ENCODE measurements at places on chromosomes 1 and 21.

GRCh38 chr1:13756557-13757315, 56.7 kb downstream of the PRDM2 start:
- DNase-seq = no peak

DNA sequence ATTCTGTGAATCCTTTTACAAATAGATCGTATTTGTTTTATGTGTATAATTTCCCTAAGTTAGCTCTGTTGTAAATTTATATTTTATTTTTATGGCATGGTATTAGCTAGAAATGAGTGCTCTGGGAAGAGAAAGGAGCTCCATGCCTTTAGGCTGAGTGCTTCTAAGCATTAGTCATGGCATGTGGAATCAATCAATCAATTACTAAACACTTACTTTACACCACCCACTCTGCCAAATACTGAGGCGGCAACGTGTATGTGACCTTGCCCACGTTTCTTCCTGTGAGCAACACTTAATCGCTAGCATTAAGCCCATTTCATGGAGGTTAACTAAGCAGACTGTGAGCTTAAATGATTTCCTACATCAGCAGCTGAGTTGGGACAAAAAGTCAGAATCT, 7.2 kb upstream of the BECN2 start:
- DNase-seq = no peak

GRCh38 chr1:1099506-1100183, 16.2 kb downstream of the C1orf159 start:
- no peak for DNase-seq

DNA sequence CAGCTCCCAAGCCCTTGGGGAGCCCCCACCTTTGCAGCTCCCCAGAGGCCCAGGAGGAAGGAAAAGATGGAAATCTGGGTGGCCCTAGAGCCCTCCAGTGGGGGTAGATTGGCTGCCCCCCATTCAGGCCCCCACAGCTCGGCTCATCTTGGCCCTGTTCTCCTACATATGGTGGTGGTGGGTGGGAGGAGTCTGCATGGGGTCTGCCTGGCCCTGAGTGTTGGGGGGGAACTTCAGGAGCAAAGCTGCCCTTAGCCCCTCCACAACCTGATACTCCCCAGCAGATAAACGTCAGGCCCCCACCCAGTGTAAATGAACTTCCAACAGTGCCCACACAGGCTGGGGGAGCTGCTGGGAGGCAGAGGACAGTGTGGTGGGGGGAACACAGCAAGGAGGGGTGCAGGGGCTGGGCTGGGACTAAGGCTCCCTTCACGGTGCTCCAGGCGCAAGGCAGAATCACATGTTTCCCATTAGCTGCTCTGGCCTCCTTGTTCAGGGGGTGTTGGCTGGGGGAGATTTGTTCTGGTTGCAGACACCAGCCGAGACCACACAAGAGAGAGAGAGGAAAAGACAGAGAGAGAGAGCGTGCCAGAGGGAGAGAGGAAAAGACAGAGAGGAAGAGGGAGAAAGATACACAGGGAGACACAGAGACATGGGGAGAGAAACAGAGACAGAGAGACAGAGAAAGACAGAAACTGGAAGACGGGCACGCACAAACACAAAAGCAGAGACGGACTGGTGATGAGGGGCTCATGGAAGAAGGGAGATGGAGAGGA, 42.6 kb downstream of the AHDC1 start:
- no peak for DNase-seq

- no peak for DNase-seq
Observed at GRCh38 chr1:25815208-25816111, 4.3 kb upstream of the MTFR1L start.

DNA sequence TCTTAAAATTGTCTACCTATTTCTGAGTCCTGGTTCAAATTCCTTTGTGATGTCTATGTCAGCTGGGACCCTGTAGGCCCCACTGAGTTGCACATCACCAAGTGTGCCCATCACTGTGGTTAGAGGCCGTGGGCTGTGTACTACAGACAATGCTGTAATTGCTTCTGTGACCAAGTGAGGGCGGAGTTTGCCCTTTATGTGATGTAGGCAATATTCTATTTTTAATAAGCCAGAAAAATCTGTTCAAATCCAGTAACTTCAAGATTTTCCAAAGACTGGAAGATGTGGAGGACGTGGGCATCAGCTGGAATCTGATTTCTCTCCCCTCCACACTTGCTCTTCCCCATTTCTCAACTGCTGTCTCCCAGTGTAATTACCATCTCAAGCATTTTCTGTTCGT, 215.4 kb downstream of the PBX1 start:
- peak; percentile 16 for DNase-seq

GRCh38 chr21:46027851-46028493, 46.4 kb downstream of the COL6A1 start:
- DNase-seq = no peak

- DNase-seq = no peak
Observed at GRCh38 chr1:53073868-53074311, 11.9 kb downstream of the PODN start.

GRCh38 chr1:59013276-59013927, 229.6 kb upstream of the JUN start:
- no peak for DNase-seq

DNA sequence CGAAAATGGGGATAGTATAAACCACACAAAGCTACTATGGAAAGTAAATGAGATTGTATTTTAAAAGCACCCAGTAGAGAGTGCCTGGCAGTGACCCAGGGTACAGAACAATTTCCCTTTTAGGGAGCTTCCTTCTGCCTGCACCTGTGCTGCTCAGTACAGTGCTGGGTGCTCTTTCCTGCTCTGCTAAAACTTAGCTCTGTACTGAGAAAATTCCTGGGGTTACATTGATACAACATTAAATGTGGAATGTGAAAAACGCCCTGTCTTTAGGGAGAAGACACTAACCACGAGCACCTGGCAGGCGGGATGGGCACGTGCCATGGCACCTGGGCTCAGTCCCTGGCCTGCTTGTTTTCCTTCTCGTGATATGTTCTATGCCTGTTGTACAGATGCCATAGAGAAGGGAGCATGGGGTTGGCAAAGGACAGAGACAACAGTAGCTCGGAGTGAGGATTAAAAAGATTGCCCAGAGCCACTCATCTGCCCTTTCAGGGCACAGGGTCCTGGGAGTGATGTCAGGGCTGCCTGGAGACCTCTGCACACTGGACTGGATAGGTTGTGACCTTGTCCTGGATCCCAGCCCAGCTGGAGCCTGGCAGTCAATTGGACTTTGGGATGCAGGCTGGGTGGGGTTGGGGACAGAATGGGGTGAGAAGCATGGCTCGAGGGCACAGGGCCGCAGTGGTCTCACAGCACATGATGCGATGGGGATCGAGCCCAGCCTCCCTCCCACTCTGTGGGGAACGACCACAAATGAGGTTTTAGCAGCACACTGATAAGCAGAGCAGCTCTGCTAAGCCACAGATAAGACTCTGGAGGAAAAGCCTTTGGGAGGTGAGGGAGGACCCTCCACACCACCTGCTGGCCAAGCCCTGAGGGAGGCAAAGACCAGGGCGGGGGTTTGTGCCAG, 4.2 kb downstream of the SPATA46 start:
- no peak for DNase-seq

DNA sequence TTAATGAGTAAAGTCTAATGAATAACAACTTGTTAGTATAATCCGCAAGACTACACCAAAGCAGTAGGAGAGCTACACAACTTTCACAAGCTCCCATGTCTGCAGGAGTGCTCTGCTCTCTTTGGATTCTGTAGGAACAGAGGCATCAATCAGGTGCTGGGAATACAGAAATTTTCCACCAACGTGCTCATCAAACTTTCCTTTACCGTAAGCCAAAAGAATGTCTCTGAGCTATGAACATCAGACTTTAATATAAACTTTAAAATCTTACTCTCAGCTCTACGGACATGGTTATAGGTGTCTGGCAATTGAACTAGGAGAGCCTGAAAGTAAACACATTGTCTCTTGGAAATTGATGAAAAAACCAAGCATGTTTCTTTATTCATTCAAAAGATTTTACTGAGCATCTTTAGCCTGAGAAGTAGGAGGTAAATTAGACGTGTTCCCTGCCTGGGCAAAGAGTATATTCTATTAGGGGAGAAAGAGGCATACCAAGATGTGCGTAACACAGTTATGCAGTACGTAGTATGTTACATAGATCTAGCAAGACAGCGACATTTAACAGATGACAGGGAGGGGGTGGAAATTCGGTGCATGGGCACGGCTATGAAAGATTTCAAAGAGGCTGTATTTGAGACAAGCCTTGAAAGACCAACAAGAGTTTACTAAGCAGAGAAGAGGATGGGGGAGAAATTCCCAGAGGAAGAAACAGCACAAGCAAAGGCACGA, 85.2 kb downstream of the TM2D1 start:
- no peak for DNase-seq

DNA sequence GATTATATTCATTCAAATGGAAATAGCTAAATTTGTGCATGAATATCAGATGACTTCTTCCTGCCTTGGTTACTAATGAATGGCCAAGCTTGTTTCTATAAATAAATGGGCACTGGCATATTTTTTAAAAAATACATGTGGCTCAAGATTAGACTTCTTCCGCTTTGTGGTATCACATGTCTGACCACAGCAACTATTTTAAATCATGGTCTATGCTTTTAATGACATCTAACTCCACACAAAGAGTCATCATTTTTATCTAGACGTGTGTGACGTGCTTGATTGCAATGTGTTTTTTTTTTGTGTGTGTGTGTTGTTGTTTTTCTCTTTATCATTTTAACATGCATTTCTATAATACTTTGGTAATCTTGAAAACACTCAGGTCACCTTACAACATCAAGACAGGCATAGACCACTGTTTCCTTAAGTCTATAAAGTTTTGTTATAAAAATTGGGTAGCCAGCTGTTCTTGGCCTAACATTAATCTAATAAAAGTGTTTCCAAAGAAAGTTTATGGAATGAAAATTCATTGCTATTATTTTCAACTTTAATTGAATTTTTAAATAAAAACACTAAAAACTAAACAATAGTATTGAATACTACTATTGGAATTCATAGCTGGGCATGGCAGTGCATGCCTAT, 29.5 kb downstream of the RGS1 start:
- peak; percentile 73 for DNase-seq

DNA sequence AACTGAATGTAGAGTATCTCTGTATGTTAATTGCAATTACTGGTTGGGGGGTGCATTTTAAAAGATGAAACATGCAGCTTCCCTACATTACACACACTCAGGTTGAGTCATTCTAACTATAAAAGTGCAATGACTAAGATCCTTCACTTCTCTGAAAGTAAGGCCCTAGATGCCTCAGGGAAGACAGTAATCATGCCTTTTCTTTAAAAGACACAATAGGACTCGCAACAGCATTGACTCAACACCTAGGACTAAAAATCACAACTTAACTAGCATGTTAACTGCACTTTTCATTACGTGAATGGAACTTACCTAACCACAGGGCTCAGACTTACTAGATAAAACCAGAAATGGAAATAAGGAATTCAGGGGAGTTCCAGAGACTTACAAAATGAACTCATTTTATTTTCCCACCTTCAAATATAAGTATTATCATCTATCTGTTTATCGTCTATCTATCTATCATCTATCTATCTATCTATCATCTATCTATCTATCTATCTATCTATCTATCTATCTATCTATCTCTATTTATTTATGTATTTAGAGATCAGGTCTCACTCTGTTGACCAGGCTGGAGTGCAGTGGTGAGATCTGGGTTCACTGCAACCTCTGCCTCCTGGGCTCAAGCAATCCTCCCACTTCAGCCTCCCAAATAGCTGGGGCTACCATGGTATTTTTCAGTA, 47.8 kb downstream of the CHML start:
- DNase-seq = no peak

- no peak for DNase-seq
Observed at GRCh38 chr1:28064064-28064463, 24.3 kb downstream of the EYA3 start.

GRCh38 chr1:30749691-30750583, 7.6 kb downstream of the LAPTM5 start:
- DNase-seq = peak; percentile 93

GRCh38 chr1:57832612-57833011, 408.8 kb upstream of the DAB1 start:
- DNase-seq = no peak

GRCh38 chr1:227841096-227841495, 25.6 kb downstream of the PRSS38 start:
- no peak for DNase-seq

DNA sequence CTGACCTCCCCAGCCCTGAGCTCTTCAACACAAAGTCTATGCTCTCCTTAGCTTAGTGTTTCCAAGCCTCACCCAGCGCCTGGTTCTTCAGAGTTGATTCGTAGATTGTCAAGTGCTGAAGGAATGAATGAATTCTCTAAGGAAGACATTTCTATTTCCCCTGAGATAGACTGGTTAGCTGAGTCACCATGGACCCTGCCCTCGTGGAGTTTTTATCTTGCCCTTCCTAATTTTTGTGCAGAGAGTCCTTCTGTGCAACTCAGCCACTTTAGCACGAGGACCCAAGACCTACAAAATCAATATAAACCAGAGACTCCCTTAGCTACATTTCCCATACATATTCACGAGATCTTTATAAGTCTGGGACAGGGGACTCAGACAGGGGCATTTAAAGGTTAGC, 2.6 kb upstream of the CD244 start:
- DNase-seq = no peak

DNA sequence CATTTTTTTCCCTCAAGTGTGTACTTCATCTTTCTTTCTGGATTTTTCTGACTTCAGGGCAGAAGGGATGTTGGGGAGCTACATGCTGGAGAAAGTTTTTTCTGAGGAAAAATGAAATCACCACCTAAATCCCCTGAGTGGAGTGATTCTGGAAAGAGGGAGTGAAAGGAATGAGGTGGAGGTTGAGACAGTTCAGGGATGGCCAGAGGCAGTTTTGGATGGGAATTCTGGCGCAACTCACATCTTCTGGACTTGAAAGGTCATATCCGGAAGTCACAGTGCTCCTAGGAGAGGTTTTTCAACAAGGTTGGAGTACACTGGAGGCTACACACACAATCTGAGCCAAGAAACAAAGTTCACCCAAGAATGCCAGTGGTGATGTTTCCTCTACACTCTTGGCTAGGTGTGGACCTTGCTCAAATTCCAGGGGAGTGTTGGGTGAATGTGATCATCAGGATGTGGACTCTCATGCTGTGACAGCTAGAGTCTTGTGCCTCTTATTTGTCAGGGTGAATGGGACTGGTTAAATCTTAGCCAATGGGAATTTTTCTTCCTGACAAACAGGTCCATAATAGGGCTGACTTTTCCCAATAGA, 161.5 kb downstream of the HLX start:
- DNase-seq = no peak

GRCh38 chr1:35461966-35462651, 95.1 kb downstream of the KIAA0319L start:
- no peak for DNase-seq

GRCh38 chr21:32206631-32207405, 72.0 kb downstream of the MIS18A start:
- DNase-seq = no peak

Measured in NAMALWA (cell line).